NCI-H526 (cell line): ENCODE measurements at places on chromosomes 16 and 17.

DNA sequence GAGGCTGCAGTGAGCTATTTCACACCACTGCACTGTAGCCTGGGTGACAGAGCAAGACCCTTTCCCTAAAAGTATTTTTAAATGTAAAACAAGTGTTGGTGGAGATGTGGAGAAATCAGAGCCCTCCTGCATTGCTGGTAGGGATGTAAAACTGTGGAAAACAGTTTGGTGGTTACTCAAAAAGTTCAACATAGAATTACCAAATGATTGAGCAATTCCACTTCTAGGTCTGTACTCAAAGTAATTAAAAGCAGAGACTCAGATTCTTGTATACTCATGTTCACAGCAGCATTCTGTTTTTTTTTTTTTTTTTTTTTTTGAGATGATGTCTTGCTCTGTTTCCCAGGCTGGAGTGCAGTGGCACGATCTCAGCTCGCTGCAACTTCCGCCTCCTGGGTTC is 141.8 kb downstream of the PITPNC1 start:
- DNase-seq, result no peak

- no peak for DNase-seq
These were observed 33.9 kb downstream of the NXN start for GRCh38 chr17:945672-946071.

- peak; percentile 43 for DNase-seq
These were observed 62.6 kb downstream of the KSR1 start for GRCh38 chr17:27518545-27519521.

- DNase-seq, result no peak
These were observed 16.1 kb downstream of the UTS2R start for GRCh38 chr17:82387705-82388106.

- peak; percentile 33 for DNase-seq
These were observed 3.5 kb downstream of the MARVELD3 start for GRCh38 chr16:71629278-71630016.

- no peak for DNase-seq
These were observed 15.4 kb downstream of the HS3ST3B1 start for GRCh38 chr17:14316126-14316832.

DNA sequence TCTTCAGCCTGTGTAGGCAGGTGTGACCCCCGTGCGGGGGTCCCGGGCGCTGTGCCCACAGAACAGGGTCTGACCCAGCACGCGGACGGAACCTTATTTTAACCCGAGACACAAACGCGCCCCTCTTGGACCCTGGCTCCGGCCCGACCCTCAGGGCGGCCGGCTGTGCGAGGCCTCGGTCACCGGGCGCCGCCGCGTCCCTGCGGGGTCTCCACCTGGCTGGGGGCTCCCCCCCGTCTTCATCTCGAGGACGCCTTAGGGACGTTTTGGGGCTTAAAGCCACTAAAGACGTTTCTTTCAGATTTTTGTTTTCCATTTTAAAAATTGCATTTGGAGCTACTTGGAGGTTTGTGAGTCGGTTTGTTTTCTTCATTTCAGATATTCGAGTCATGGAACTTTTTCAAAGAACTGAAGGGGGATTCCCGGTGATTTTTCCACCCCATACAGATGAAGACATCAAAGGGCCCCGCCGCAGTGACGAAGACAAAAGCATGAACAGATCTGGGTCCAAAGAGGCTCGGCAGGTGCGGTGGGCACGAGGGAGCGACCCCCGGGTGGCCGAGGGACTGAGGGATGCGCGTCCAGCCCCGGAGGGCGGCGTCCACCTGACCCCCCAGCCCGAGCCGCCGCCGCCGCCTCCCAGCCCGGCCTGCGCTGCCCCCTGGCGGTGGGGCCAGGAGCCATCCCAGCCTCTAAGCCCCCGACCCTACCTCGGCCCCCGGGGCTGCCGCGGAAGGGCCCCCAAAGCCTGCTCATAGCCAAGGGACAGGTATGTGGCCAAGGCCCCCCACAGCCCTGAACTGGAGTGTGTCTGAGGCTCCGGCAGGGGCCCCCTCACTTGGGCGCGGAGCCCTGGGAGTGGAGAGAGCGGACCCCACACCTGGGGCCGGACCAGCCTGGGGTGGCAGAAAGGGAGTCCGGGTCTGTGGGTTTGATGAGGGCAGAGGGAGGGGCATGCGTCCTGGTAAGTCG is 3.8 kb upstream of the CD7 start:
- no peak for DNase-seq

- DNase-seq, result no peak
These were observed 226.6 kb upstream of the RPL38 start for GRCh38 chr17:73976676-73977521.

- no peak for DNase-seq
These were observed 6.2 kb upstream of the CBFA2T3 start for GRCh38 chr16:88983165-88983564.

- DNase-seq, result no peak
These were observed 21.9 kb downstream of the SDK2 start for GRCh38 chr17:73622381-73622780.

DNA sequence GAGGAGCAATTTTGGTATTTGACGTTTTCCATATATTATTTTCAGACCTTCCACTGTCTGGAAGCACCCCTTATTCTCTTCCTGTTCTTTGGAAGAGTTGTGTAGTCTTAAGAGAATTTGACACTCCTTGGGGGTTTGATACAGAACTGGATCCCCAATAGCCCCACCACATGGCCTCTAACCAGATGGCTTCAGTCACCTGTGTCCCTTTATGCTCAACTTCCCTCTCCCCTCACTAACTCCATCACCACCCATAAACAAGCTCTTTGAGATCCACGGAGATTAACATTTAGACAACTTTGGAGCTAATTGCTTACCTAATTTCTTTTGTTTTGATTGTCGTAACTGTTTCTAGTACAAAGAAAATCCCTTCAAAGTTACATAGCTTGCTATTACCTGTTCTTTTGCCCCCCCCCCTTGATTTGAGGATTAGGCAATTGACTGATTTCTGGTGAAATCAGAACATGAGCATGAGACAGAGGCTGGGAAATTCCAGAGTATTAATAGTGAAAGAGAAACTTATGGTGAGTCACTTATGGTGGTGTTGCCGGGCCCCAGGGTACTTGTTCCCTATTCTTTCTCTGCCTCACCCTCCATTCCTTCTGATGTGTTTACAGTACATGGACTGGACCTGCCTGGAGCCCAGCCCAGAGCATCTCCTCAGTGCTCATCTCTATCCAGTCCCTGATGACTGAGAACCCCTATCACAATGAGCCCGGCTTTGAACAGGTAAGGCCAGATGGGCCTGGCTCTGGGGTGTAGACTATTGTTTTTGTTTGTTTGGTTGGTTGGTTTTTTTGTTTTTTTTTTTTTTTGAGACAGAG is 7.5 kb downstream of the UBE2Z start:
- no peak for DNase-seq

DNA sequence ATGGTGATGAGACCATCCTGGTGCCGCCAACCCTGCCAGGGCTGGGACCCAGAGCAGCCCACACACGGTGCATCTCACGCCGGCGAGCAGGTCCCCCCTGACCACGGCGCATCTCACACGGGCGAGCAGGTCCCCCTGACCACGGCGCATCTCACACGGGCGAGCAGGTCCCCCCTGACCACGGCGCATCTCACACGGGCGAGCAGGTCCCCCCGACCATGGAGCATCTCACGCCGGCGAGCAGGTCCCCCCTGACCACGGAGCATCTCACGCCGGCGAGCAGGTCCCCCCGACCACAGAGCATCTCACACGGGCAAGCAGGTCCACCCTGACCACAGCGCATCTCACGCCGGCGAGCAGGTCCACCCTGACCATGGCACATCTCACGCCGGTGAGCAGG is 59.2 kb downstream of the MRM3 start:
- DNase-seq, result no peak

DNA sequence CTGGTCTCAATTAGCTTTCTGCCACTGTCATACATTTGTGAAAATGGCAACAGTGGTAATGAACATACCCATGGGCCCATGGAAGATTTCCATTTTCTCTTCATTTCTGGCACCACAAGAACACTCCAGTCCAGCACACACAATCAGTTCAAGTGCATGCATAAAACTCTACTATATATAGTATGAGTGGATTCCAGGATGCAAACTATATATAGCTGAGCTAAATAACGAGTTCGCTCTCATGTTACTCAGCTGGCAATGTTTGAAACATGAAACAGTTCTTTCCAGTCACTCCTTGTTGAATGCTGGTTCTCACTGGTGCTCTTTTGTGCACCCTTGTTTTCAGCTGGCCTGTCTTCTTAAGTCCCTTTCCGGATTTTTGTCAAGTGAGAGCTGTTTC is 75.2 kb upstream of the DHX40 start:
- no peak for DNase-seq

DNA sequence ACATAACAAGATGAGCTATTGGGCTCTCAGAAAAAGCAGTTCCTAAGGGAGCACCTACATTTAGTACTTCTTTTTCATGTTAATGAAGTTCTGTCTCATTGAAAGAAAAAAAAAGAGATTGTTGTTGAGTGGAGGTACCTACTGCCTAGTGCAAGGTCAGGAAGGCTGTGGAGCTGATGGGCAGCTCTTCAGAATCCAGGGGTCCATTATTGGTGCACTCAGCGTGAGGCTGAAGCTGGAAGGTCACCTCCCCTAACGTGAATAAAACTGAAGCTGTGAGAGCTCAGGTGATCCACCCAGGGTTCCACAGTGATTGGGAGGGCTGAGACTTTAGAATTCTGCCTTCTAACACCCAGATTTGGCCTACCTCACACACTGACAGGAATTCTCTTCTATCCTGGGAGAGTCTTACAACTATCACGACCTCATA is 153.9 kb upstream of the TBX2 start:
- no peak for DNase-seq

GRCh38 chr17:32515677-32516383 is 29.0 kb downstream of the CDK5R1 start:
- DNase-seq, result no peak

DNA sequence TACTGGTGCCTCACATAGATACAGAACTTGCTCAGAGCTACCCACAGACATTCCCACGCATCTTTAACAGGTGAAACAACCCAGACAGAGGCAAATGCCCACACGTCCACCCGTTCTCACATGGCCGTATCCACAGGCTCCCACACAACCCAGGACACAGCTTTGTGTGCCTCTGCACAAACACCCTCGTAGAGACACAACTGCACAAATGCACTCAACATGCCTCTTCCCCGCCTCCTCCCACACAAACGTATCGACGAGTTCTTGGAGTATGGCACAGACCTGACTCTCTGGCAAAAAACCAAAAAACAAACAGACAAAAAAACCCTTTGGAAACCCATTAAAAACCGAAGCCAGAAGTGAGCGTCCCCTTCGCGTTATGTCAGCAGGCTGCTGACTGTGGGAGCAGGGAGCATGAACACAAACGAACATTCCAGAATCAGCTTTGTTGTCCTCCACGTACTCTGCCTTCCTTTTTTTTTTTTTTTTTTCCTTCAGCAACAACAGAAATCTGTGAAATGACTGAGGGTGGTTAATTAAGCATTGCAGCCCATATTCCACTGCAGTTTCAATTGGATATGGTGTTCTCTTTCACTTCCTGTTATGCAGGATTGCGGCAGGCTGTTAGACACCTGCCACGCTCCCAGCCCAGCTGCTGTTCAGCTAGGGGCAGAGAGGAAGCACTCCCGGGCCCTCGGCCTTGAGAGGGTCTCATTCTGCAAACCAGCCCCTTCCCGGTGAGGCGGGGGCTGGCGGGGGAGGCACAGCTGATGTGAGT is 313.7 kb downstream of the MAF start:
- DNase-seq, result peak; percentile 19

DNA sequence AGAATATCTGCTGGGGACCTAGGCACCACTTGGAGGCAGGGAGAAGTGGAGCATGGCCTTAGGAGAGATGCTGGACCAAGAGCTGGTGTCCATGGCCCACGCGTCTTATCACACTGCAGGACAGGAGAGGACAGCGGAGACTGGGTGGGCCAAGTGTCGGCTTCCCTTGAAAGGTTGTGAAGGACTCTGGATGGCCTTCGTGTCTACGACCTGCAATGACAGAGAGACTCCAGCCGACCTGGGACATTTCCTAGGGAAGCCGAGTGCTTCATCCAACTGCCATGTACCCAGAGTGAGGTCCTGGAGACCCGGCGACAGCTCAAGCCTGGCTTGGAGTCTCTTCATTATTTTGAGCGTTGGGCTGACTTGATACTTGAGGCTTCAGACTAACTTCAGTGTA is 20.5 kb downstream of the C1QTNF1 start:
- DNase-seq, result no peak

GRCh38 chr17:51455931-51456330 is 195.6 kb downstream of the UTP18 start:
- DNase-seq, result no peak

DNA sequence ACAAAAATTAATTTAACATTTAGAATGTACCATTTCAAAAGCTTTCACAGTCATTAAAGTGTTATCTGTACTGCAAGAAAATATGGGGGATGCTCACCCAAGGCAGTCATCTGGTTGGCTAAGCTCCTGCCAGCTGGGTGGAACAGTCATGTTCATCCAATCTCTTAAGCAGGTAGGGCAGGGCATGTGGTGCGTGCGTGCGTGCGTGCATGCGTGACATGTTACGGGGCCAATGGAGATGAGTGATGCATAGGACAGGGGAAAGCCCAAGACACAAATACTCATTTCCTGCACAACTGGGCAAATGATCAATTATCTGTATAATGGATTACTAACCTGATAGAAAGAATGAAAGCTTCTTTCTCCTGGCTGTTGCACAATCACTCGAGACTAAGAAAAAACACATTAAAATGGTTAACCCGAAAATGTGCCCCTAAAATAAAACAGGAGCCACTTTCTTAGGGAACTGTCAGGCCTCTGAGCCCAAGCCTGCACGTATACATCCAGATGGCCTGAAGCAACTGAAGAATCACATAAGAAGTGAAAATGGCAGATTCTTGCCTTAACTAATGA is 104.4 kb downstream of the MYO1D start:
- DNase-seq, result no peak

- no peak for DNase-seq
These were observed 26.9 kb downstream of the ZNRF1 start for GRCh38 chr16:75025761-75026160.

DNA sequence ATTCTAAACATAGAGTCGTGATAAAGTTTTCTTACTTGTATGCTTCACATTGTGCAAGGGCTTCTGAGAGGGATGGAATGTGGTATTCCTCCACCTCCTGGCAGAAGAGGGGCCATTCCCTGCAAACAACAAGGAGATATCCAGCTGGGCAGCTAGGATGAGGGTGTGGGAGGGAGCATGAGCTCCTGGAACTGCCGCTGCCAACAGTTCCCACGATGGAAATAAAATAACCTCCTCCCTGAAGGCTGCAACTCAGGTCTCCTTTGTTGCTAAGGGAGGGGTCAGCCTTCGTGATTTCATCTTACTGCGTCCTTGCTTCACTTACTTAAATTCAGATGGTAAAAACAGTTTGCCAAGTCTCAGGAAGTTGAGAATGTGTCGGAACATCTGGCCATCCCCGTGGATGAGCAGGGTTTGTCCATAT is 15.6 kb downstream of the PLEKHG4 start:
- DNase-seq, result no peak

DNA sequence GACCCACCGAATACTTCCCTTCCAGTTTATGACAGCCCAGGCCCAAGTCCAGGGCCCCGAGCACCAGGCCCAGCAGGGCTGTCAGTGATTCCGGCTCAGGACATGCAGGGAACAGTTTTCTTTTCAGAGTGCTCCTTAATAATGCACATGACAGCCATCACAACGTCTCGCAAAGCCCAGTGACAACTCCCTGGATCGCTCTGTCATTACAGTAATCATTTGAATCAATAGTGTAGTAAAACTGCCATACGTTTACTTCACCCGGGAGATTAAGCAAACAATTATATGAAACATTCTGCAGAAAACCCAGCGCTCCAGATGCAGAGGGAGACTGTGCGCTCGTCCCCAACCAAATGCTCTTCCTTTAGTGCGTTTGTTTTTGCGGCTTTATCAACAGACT is 162.6 kb upstream of the CDH13 start:
- DNase-seq, result no peak
